Epithelial cell of prostate (primary cell): ENCODE measurements at places on chromosomes 3 and 15.

GRCh38 chr15:31574766-31575165 is 248.1 kb downstream of the KLF13 start:
- no peak for DNase-seq

GRCh38 chr15:65518633-65519285 is 1.3 kb upstream of the DPP8 start:
- no peak for DNase-seq

DNA sequence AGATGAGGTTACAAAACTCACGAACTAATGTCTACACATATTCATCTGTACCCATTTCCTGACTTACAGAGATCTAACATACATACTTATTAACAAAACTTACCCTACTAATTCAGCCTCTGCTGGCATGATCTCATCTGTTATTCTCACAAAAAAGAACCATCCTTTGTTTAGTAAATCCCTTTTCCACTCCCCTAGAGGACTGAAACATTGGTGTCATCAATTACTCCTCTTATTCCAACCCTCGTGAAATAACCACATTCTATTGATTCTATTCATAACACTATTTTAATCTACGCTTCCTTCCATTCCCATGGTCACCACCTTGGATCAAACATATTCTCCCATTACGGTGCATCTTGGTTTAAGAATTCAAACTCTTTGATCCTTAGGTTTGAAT is 505.9 kb downstream of the SI start:
- DNase-seq, result no peak

- no peak for DNase-seq
Observed at GRCh38 chr15:68500363-68501258, 68.6 kb upstream of the ITGA11 start.
